ENCODE measurements at places on chromosomes 1 and 21.

- DNase-seq: no peak
Measured at GRCh38 chr1:172148213-172148612, 272.3 kb upstream of the C1orf105 start.

DNA sequence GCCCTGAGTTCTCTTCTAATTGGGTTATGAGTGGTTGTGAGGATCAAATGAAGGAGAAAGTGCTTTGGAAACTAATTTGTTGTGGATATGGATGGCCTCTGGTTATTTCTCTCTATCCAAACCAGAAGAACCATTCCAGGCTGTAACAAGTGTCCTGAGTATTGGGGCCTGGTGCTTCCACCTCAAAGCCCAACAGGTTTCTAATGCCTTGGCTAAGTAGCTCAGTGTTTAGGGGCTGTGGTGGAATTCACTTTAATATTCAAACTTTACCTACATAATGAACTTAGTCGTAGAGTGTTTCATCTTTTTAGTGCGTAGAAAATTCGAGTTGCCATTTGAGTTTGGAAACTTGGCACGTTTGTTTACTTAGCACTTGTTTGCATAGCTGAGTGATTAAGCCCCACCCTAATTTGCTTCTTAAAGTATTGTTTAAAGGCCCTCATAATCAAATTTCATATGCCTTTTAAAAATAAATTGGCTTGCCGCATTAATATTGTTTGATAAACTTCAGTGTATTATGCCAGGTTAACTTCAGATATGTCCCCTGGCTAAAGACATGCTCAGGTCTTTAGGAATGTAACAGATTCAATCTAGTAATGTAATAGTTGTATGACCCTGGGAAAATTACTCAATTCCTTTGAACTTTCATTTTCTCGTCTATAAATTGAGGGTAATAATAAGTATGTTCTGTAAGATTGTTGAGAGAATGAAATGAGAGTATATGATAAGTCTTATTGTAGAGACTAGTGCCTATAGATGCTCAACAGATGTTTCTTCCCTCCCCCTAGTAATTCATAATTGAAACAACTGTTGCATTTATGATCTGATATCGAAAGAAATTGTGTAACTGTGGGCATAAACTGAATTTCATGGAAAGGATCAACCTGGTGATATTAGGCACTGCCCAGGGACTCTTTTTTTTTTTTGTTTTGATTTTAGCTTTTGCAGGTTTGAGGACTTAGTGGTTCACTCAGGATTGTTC, 1.6 kb downstream of the AGO4 start:
- peak; percentile 7 for DNase-seq

- no peak for DNase-seq
Measured at GRCh38 chr1:8878448-8878697, at the start of gene ENO1. ENO1 (minus strand) TSS chr1:8878686; CDS start chr1:8874908, 3,778 bp downstream.

DNA sequence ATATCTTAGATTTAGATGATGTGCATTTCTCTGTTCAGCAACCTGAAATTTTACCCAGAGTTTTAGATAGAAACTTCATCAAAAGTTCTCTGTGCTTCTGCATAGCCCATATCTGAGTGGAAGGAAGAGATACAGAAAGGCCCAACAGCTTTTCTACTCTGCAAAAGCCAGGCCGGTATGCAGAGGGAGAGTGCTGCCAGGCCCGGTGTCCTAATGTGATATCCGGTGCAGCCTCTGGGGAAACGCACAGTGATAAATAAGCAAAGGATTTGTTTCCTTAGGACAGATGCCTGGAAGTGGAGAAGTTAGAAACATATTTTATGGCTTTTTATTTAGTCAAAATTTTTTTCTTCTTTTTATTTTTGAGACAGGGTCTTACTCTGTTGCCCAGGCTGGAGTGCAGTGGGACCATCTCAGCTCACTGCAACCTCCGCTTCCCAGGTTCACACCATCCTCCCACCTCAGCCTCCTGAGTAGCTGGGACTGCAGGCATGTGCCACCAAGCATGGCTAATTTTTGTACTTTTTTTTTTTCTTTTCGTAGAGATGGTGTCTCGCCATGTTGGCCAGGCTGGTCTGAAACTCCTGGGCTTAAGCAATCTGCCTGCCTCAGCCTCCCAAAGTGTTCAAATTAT, 145.8 kb downstream of the PATJ start:
- no peak for DNase-seq

DNA sequence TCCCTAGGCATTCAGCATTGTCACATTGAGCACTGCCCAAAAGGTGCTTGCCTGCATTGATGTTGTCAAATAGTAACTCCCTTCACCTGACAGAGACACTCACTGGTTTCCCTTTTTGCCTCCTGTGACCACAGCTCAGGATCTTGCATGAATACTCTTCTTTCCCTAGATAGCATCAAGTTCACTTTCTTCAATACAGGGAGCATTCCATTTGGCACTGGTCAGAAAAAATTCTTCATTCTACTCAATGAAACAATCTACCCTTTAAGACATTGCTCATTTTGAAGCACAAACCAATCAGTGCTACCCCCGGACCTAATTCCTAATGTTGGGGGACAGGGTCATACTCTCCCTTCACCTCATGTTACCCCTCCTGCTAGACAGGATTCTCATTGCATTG, 319.0 kb upstream of the SNX7 start:
- DNase-seq: no peak

GRCh38 chr1:98940069-98940721, 64.5 kb downstream of the PLPPR5 start:
- no peak for DNase-seq

GRCh38 chr1:235892202-235892601, 25.5 kb upstream of the LYST start:
- DNase-seq: no peak

DNA sequence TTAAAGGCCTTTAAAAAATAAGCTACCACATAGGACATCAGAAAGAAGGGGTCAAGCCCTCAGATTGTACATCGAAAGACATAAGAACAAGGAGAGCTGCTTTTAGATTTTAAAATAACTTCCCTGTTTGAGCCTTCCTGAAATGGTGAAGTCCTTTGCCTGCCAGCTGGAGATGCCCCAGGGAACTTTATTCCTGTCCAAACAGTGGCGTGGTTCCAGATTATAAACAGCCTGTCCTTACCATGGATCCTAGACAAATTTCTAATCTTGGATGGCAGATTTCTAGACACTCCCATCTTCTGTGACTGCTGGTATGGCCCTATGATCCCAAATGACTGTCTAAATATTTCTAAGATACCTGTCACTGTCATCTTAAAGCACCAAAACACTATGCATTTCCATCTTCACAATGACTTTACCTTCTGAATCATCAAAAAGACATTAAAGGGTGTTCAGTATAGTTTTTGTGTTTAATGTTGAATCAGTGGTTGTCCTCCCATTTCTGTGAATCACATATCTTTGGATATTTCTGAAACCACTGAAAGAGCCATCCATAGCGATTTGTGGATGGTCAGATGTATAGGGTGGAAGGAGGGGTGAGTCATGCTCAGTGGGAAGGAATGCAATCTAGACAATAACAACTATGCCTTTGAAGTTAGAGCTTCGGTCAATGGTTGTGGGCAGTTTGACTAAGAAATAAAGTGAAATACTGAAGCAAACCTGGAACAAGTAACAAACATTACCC, 23.2 kb downstream of the ILDR2 start:
- DNase-seq: no peak
